ENCODE measurements at places on chromosomes 1 and 21.

DNA sequence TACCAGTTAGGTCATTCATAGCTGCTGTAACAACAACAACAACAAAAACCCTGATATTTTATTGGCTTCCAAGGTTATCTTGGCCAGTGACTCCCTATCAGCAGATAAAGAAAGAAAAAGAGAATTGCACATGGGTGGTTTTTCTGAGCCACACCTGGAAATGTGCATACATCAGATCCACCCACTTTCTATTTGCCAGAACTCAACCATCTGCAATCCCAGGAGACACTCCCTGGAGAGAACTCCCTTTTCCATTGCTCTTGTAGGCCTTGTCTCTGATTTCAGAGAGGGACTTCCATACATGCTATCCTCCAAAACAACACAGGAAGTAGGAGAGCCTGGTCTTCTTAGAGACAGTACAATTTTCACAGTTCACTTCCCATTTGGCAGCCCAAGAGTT is 74.9 kb upstream of the ZC3H11B start:
- no peak for DNase-seq

DNA sequence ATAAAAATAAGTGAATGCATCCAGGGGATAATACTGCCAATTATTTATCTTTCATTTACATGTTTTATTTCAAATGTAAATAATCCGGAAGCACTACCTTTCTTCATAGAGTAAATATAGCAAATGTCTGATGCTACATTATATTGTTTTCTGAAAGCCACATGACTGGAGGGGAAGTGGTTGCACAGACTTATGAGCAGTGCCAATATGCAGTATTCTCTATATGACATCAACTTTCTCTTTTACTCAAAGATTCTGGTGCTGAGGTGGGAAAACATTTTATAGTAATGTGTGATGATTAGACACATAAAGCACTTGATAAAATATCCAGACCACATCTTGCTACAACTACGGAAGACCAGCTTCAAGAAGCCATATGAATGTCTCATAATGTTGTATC is 314.7 kb downstream of the NEGR1 start:
- no peak for DNase-seq

DNA sequence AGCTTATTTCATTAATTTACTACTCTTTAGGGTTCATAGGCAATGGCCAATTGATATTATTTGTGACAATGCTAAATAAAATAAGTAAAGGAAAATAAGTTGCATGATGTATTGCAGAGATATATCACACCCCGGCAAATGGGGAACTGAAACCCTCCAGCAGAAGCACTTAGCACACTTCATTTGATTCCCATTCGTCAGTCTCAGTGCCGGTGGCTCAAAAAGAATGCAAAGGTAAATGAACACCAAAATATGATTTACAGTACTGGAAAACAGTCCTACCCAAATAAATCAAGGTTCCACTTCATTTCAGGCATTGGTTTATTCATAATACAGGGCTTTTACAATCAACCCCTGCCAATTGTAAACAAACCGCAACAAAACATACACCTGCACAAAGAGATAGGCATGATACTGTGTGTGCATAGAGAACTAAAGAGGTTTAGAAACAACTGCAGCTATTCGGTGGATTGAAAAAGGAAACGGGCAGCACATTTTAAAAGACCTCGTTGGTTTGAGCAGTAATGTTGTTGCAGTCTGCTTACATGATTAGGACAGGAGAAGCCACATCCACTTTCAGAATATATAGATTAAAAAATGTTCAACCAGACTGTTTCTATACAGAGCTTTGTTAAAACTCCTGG is 1019.2 kb downstream of the TTLL7 start:
- no peak for DNase-seq

DNA sequence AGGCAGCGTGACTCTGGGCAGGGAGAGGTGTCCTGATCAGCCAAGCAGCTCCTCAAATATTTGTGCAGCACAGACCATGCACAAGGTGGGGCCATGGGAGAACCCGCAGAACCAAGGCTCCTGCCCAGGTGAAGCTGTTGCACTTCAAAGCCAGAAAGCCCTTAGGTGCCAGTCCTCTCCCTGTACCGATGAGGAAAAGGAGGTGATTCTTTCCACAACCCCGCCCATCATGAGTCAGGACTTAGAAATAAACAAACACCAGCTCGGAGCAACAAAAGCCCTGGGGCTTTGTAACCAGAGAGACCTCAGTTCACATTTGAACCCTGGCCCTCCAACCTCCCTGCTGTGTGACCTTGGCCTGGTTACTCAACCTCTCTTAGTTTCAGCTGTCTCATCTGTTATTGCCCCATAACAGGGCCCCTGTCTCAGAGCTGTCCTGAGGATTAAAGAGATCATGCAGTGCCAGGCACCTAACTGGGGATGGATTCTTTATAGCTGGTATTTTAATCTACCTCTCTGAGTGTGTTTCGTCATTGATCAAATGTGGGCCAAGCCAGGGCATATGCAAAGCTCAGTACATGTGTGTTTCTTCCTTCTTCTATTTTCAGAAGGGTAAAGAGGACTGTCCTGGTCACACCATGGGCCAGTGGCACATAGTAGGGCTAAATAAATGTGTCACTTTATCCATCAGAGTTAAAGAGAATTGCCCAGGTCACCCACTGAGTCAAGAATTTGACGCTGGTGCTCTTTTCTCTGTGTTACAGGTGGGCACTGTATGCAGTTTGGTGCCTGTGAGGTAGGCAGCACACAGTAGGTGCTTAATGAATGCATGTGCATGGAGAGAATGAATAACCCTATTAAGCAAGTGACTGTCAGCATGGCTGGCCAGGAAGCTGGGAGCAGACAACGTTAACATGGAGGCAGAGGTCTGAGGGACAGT is 1.4 kb downstream of the LDLRAD1 start:
- DNase-seq = peak; percentile 62
